ENCODE measurements at places on chromosomes 4 and X.

- DNase-seq = no peak
These were observed 101.6 kb downstream of the TMEM47 start for GRCh38 chrX:34555481-34555880.

DNA sequence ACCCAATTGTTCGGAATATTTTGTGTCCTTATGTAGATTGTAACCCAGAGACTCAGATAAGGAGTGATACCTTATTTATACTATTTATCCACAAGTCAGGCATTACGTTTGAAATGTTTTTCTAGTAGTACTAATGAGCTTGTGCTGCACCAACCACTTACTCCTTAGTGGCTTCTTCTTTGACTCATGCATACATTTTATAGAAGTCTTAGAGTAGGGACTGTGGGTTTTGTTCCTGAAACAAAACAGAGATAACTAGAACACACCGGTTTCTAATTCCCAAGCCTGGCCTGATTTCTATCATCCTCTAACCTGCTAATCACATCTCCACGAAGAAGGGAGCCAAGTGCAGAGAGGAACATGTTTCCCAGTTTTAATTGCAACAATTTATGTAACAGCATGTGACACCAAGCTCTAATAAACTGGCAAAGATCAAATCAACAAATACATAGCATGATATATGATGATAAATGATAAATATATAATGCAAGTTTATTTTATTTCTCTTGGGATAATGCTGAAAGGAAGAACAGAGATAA is 32.3 kb downstream of the MGARP start:
- DNase-seq = no peak

- DNase-seq = no peak
These were observed 2.6 kb downstream of the MCUB start for GRCh38 chr4:109562457-109563239.

DNA sequence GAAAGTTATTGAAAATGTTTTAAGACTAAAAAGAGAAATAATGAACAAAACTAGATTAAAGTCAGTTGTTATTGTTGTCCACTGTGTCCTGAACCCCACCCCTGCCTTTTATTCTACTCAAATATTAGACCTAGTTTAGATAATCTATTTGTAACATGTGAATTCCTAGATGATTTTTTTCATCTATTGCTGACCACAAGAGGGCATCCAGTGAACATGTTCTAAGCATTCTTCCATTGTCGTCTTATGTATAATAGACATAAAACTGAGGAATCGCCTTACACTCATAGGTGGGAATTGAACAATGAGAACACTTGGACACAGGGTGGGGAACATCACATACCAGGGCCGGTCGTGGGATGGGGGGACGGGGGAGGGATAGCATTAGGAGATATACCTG is 36.4 kb upstream of the HPRT1 start:
- DNase-seq = no peak

- no peak for DNase-seq
These were observed 37.9 kb downstream of the RELL1 start for GRCh38 chr4:37648084-37648817.

GRCh38 chr4:1959104-1959384 is 49.7 kb downstream of the NELFA start:
- DNase-seq = no peak

GRCh38 chr4:38560340-38560739 is 103.7 kb upstream of the KLF3 start:
- no peak for DNase-seq

DNA sequence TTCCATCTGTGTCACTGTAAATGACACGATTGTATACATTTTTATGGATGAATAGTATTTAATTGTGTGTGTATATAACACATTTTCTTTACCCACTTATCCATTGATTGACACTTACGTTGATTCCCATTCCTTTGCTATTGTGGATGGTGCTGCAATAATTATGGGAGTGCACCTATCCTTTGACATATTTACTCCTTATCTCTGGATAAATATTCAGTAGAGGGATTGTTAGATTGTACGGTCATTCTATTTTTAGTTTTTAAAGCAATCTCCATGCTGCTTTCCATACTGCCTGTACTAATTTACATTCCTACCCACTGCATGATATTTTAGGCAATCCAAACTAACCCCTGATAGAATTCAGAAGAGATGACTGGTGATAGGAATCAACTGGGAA is 980.1 kb downstream of the FSTL5 start:
- DNase-seq = no peak

DNA sequence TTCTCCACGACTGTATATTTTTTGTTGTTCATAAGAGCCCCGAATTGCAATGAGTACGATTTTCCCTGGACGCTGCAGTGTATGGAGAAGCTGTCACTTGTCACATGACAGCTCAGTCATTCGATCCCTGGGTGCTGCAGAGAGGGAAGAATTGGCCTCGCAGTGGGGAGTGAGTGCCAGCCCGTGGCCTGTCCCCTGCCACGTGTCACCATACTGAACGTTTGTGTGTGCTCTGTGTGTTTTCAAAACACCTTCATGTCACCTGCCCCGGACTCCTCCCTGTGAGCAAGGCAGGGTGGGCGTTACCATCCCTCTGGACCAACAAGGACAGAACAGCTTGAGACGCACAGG is 77.9 kb downstream of the TBL1X start:
- no peak for DNase-seq

- DNase-seq = no peak
These were observed 55.3 kb upstream of the TECRL start for GRCh38 chr4:64464581-64464980.

GRCh38 chr4:153595894-153596601 is 88.0 kb upstream of the TLR2 start:
- no peak for DNase-seq

DNA sequence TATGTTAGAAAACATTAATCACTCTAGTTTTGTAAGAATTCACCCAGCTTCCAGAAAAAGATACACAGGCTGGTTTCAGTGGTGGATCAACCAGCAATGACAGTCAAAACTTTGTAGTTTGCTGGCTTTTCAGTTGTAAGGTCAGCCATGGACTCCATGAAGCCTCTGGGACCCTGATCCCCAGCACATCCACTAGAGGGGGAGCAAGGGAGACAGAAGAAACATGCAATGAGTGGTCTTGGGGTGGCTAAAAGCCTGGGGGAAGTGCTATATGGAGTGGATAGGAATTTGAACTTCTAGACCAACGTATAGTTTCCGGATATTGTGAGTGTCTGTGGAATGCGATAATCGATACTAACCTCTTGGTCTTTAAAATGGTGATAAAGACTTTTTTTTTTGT is 72.7 kb downstream of the AFF2 start:
- DNase-seq = no peak

DNA sequence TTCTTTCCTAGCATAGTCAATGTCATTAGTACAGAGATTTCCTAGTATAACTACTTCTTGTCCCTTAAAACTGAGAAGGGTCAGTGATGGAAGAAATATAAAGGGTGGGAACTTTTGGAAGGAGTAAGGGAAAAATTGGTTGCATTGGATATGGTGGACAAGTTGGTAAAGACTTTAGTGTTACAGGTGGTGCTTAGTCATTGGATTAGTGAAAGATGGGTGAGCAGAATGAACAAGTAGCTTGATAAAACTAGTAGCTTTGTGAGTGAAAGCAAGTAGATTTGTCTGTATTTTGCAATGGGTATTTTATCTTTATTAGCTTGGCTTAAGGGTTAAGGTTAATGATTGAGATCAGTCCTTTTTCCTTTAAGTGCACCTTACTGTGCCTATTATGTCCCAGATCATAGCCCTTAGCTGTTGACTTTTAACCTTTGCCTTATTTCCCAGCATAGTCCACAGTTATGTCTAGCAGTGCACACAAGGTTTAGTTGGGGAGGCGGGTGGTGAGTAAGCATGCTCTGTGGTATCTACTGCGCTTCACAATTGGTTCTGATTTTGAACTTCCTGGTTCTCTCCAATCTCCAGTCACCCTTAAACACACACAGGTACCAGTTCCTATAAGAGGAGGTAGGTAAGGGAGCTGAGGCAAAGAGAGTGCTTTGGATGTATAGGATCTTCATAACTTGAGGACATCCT is 9.5 kb downstream of the WDR44 start:
- DNase-seq = no peak

DNA sequence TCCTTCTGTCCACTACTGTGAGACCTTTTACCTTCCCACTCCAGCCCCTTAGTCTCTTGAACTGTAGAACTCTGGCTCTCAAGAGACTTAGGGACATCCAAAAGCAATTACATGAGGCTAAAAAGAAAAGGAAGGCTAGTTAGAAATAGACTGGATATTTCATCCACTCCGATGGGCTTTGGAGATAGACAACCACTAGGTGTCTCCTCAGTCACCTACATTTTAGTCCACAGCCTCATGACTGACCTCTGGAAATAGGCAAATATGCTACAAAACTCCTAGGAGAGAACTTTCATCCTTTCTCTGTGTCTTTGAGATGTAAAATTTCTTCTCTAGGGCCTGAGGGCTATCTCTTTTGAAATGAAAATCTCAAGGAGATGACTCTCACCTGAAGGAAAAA is 45.1 kb upstream of the LAMP2 start:
- no peak for DNase-seq

GRCh38 chrX:51614353-51615012 is 4.2 kb downstream of the CENPVL3 start:
- DNase-seq = no peak

- DNase-seq = no peak
These were observed 2.8 kb upstream of the IL21 start for GRCh38 chr4:122623637-122624166.

- DNase-seq = no peak
These were observed 480.7 kb downstream of the INPP4B start for GRCh38 chr4:142365391-142365790.

DNA sequence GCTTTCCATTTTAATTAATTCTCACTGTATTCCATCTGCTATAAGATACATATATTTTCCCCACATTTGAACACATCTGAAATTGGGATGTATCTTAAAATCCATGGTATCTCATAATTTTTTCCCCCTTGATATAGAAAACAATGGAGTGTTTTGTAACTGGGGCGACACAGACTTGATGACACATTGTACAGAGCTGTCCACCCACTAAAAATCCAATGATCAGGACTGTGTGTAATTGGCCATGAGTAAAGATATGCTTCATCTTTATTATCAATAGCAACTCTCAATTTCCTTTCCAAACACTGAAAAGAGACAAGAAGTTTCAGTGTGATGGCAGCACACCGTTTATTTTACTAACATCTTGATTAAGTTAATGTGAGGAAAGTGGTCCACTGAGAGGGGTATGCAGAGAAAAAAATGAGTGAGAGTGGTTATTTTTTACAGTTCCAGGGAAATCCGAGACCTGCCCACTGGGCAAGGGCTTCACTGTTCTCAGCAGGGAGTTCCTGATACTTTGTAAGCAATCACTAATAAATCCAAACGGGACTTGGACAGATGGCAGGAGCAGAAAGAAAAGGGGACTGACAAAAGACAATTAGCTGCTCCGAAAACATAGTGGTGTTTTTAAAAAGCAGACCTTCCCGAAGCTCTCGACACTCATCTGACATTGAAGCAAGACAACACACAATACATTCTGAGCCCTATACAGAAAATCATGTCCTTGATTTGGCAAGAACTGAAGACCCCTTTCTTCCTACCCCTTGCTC is 149.4 kb downstream of the TSPAN5 start:
- DNase-seq = no peak

GRCh38 chr4:147955827-147956558 is 224.1 kb downstream of the ARHGAP10 start:
- no peak for DNase-seq

DNA sequence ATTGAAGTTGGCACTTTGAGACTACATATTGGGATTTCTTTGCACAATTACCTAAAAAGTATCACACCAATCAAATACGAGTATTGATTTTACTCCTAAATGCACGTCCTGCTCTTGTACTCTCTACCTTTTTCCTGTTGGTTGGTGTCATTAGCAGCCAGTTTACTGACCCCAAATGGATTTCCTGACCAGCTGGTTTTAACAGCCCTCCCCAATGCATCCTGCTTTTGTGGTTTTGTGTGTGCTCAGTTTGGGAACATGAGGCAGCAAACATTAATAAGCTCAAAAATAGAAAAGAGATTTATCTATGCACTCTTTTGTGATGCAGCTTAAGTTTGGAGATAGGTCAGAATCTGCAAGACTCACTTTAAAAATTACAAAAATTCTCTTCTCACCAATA is 230.3 kb downstream of the MAPK10 start:
- DNase-seq = no peak

DNA sequence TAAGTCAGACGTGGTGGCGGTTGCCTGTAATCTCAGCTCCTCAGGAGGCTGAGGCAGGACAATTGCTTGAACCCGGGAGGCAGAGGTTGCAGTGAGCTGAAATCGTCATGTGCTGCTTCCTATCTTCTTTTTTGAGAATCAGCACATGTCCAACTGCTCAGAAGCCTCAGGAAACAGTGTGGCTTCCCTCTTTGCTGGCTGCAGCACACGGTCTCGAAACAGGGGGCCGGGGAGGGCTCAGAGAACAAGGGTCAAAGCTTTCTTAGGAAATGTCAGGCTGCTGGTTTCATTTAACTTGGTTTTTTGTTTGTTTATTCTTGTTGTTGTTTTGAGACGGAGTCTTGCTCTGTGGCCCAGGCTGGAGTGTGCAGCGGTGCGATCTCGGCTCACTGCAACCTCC is 31.3 kb downstream of the CRLF2 start:
- DNase-seq = no peak

GRCh38 chr4:180827232-180828009 is 1415.8 kb upstream of the TENM3 start:
- no peak for DNase-seq

DNA sequence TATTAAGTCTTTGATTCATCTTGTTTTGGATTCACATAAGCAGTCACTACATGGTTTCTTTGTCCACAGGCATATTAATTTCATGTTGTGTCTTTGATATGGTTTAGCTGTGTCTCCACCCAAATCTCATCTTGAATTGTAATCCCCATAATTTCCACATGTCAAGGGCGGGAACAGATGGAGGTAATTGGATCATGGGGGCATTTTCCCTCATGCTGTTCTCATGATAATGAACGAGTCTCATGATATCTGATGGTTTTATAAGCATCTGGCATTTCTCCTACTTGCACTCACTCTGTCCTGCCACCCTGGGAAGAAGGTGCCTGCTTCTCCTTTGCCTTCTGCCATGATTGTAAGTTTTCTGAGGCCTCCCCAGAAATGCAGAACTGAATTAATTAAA is 1811.2 kb upstream of the PCDH10 start:
- no peak for DNase-seq

- no peak for DNase-seq
These were observed 187.7 kb downstream of the MGST2 start for GRCh38 chr4:139853309-139853708.

DNA sequence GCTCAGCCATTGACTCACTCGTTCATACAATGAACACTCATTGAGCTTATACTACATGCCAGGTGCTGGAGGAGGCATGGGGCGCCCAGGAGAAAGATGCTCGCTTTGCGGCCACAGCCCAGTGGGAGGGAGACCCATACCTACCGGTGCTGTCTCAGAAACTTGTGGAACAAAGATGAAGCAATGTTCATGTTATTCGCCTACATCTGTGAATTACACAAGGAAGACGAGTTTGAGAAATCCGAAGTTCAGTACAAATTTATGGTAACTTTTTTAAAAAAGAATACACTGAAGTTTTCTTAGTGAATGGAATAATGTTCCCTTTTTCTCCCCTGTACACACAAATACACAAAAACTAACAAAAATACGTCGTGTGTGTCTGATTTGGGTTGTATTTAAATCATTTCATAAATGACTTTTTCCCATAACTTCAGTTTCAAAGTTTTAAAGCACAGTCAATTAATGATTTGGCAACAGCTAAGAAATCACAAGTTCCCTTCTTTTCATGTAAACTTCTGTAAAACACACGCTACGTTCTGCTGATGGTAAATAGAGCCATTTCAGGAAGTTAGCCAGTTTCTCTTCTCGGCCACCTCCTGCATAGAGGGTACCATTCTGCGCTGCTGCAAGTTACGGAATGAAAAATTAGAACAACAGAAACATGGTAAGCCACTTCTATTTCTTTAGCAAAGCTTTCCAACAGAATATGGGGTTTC is at the start of gene TLR8:
Gene TLR8 (plus strand): TSS at position 575 of the 716 bp plus-strand sequence. CDS start 87 bp downstream, at position 662.
- DNase-seq = no peak

Data from stimulated activated CD4-positive, alpha-beta T cell treated with anti-CD3 and anti-CD28 coated beads, Interleukin-1b, Interleukin-23, amount 100 ng/mL, for 1 hour (primary cell).